ENCODE measurements at places on chromosomes 12 and 14. TPM values are rescaled to one million over a fixed set of nuclear protein-coding genes. Genes with fewer than 3 reads are reported as not detected.

Gene TAS2R31
- 3.7 TPM for total RNA-seq

Gene KRT81
- 0.28 TPM for total RNA-seq

DNA sequence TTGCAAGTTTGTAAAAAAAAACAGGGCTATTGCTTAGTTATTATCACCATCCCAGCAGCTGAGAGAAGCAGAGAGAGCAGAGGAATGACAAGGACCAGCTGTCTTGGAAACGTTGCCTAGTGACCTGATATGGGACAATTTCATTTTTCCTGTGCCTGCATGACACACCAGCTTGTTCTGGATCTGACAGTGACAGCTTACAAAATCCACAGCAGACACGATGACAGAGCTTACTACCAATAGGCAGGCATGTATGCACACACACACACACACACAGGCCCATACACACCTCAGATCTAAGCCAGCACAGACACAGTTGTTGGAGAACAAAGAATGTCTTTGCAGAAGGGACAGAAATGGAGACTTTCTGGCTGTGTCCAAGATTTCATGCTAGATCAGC lies 25.4 kb downstream of the HSPB8 start:
- no peaks in the 10 kb centered on the region for H3K4me1 ChIP-seq
- no peak overlapping the region for H3K4me3 ChIP-seq
- no peak overlapping the region for H3K27ac ChIP-seq
- H3K27me3 ChIP-seq = no peaks in the 10 kb centered on the region

DNA sequence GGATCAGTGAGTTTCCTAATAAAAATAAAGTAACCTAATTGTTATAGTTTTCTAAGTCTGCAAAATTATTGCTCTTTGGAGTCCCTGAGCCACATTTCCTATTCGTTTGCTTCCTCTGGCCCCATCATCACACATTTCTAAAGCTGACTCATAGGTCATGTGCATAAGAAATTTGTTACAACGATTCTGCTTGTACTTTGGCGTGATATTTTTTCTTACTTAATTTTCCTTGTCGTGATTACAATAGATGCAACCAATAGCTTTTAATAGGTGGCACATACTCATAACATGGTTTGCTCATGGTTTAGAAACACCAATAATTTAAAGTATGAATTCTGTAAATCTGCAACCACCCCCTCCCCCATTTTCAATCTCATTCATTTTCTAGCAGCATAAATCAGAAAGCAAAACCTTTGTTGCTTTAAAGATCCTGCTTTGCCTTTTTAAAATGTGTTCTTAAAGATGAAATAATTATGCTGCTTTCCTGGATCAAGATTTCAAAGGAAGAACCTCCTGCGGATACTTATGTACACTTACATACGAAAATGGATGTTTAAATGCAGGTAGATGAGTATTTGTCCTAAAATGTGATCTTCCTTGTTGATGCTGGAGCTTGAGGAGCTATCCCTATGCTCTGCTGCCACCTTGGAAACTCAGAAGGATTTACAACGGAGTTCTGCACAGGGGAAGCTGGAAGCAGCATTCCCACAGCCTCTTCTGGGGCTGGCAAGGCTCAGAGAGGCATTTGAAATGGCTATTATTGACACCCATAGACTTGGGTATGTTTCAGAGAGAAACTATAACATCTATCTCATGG lies 1.7 kb upstream of the FLRT2 start:
- H3K27me3 ChIP-seq = peaks cover 23% of the 10 kb centered on the region
- H3K27ac ChIP-seq = no peak overlapping the region
- H3K4me1 ChIP-seq = peaks cover 20% of the 10 kb centered on the region
- no peak for DNase-seq
- H3K36me3 ChIP-seq = no peaks in the 10 kb centered on the region

DNA sequence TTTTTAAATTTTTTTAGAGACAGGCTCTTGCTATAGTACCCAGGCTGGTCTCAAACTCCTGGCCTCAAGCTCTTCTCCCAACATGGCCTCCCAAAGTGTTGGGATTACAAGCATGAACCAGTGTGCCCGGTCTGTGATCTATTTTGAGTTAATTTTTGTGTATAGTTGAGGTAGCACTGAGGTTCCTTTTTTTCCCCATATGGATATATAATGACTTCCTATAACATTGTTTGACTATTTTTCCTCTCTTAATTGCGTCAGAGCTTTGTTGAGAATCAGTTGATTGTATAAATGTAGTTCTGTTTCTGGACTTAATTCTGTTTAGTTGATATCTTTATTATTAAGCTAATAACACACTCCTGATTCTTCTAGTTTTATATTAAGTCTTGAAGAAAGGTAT lies 8.6 kb upstream of the M6PR start:
- no peaks in the 10 kb centered on the region for H3K36me3 ChIP-seq
- H3K4me1 ChIP-seq = peaks cover 39% of the 10 kb centered on the region
- no peak overlapping the region for H3K27ac ChIP-seq
- DNase-seq = no peak
- no peaks in the 10 kb centered on the region for H3K27me3 ChIP-seq
- H3K4me3 ChIP-seq = no peak overlapping the region

- no peaks in the 10 kb centered on the region for H3K4me1 ChIP-seq
- no peaks in the 10 kb centered on the region for H3K36me3 ChIP-seq
- no peaks in the 10 kb centered on the region for H3K27me3 ChIP-seq
- H3K27ac ChIP-seq = no peak overlapping the region
- no peak for DNase-seq
Measured at GRCh38 chr14:52023518-52023917, 34.2 kb downstream of the RTRAF start.

- no peaks in the 10 kb centered on the region for H3K4me1 ChIP-seq
- no peak overlapping the region for H3K27ac ChIP-seq
- no peaks in the 10 kb centered on the region for H3K27me3 ChIP-seq
- peaks cover 87% of the 10 kb centered on the region for H3K36me3 ChIP-seq
Measured at GRCh38 chr12:71636704-71637115, 26.9 kb downstream of the ZFC3H1 start.

DNA sequence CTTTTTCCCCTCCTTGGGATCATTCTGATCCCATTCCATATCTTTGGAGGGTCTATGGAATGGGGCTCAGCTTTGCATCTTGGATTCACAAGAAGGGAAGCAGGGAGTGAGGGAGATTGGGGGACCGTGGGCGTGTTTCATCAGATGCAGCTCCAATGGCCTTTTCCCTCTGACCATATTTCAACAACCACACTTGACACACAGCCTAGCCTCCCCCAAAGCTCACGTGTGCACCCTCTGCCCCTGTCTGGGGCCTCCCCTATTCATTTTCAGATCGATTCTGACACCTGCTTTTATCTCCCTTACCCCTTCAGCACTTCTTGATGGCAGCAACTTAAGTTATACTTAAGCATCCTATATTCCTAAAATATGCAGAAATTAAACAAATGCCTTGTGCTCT lies 126.6 kb downstream of the CHST11 start:
- H3K36me3 ChIP-seq = no peaks in the 10 kb centered on the region
- no peak for DNase-seq
- H3K27me3 ChIP-seq = no peaks in the 10 kb centered on the region

DNA sequence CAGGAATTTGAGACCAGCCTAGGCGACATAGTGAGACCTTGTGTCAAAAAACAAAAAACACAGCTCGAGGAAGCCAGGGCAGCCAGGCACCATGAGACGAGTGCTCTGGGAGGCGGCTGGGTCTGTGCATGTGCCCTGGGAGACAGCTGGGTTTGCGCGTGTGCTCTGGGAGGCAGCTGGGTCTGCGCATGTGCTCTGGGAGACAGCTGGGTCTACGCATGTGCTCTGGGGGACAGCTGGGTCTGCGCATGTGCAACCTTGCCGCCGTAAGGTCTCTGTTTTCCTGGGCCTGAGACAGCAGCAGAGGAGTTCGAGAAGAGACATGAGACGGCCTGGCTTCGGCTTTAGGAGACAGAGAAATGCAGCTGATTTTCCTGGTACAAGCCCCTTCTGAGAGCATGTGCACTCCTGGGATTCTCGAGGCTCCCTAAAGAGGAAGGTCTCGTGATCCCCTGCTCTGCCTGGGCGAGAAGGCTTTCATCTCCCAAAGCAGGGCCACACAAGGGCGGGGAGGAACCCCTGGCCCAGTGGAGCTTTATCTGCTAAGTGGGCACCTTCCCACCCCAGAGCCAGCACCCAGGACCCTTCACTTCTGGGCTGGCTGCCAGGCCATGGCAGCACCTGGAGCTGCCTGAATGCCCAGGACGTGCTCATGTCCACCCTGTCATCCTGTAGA lies 3.5 kb upstream of the BDKRB1 start:
- H3K27ac ChIP-seq = no peak overlapping the region
- H3K36me3 ChIP-seq = no peaks in the 10 kb centered on the region
- H3K27me3 ChIP-seq = peaks cover 6% of the 10 kb centered on the region
- no peak for DNase-seq
- no peaks in the 10 kb centered on the region for H3K4me1 ChIP-seq
- no peak overlapping the region for H3K4me3 ChIP-seq

- no peak overlapping the region for H3K27ac ChIP-seq
- no peaks in the 10 kb centered on the region for H3K27me3 ChIP-seq
- no peak overlapping the region for H3K4me3 ChIP-seq
- H3K4me1 ChIP-seq = no peaks in the 10 kb centered on the region
Measured at GRCh38 chr12:118068445-118068844, 7.5 kb upstream of the WSB2 start.

DNA sequence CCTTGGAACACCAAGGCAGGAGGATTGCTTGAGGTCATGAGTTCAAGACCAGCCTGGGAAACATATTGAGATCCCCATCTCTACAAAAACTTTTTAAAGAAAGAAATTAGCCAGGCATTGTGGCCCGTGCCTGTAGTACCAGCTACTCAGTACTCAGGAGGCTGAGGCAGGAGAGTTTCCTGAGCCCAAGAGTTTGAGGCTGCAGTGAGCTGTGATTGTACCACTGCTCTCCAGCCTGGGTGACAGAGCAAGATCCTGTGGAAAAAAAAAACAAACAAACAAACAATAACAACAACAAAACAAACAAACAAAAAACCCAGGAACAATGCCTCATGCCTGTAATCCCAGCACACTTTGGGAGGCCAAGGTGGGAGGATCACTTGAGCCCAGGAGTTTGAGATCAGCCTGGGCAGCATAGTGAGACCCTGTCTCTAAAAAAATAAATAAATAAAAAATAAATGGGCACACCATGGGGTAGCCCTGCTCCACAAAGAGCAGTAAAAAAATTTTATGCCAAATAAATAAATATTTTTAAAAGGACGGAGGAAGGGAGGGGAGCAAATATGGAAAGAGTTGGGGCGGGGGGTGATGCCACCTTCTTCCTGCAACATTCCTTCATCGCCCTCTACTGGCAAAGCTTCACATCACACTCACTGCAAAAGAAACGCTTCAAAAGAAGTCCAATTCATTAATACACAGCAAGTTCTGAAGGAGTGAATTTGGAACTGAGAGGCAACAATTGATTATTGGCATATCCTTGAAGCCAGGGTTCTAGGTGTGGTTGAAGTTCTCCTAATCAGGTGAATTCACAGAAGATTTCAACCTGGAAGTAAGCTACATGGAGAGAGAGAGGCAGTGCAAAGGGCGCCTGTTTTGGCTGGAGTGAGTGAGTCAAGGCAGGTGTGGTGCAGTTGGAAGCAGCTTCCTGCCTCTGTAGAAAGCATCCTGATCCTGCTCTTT lies 8.8 kb upstream of the GNPTAB start:
- no peak overlapping the region for H3K27ac ChIP-seq
- peak; percentile 56 for DNase-seq
- H3K4me3 ChIP-seq = no peak overlapping the region
- peaks cover 14% of the 10 kb centered on the region for H3K4me1 ChIP-seq
- no peaks in the 10 kb centered on the region for H3K36me3 ChIP-seq

DNA sequence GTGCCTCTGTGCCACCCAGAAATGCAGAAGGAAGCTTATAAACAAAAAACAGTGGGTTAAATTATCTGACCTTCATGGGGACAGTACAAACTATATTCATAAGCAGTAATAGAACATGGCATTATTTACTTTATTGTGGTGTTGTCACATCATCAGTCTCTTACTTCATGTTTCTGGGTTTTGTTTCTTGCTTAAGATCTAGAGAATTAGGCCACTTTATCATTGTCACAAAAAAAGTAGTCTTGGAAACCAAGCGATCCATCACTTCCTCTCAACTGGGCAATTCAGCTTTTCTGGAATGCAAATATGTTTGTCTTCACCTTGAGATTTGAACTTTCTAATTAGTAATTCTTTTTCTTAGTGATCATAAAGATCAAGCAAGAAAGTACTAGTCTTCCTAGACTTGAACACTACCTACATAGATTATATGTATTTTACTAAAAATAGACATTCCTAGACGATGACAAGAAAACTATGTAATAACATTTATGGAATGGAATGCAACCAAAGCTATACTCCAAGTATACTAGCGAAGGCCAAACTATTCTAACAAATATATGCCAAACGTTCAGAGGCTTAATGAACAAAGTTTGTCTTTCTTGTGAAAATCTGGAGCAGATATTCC lies 363.4 kb downstream of the DAD1 start:
- H3K27me3 ChIP-seq = peaks cover 5% of the 10 kb centered on the region
- DNase-seq = no peak
- no peaks in the 10 kb centered on the region for H3K36me3 ChIP-seq

GRCh38 chr12:88334271-88334670 lies 192.2 kb downstream of the TMTC3 start:
- no peaks in the 10 kb centered on the region for H3K4me1 ChIP-seq
- H3K27me3 ChIP-seq = no peaks in the 10 kb centered on the region
- DNase-seq = no peak
- H3K27ac ChIP-seq = no peak overlapping the region

GRCh38 chr12:63238892-63239291 lies 87.9 kb upstream of the AVPR1A start:
- no peaks in the 10 kb centered on the region for H3K27me3 ChIP-seq
- no peak overlapping the region for H3K4me3 ChIP-seq
- no peaks in the 10 kb centered on the region for H3K36me3 ChIP-seq
- H3K4me1 ChIP-seq = no peaks in the 10 kb centered on the region
- no peak overlapping the region for H3K27ac ChIP-seq

DNA sequence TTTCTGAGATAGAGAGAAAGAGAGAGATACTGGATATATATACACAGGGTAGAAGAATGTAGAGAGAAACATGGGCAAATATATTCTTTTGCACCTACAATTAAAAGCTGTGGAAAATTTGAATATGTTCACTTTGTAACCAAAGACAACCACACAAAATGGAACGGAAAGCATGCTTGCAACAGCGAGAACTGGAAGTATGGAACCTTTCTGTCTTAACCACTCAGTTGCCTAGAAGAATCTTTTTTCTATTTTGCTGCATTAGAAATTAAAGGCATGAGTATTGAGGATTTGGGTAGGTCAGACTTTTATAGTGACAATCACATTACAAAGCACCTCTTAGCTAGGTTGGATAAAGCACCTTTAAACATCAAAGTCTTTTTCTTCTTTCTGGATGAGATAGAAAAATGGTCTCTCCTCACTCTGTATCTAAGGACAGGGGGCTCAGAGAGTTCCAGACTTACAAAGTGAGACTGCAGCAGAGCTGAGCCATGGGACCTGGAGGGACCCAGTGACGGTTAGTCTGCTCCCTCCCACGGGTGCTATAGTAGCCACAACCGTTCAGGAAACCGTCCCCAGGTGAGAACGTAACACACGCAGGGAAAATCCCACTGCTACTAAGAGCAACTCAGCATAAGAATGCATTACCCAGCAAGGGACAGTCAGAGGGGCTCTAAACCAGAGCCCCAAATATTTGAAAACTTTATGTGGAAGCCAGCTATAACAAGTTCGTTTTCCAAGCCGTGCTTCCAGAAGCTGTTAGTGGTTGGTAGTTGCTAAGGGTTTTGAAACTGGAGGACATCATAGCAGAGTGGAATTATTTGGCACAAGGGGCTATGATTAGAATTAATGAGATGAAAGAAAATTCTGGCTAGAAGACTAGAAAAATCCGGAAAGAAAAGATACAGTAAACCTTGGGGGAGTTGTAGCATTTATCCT lies 97.1 kb downstream of the DAD1 start:
- peak overlapping the region; percentile 2 for H3K4me3 ChIP-seq
- H3K4me1 ChIP-seq = peaks cover 66% of the 10 kb centered on the region
- H3K27me3 ChIP-seq = no peaks in the 10 kb centered on the region
- peak; percentile 47 for DNase-seq

GRCh38 chr12:11838403-11838802 lies 188.9 kb downstream of the ETV6 start:
- peaks cover 21% of the 10 kb centered on the region for H3K36me3 ChIP-seq
- DNase-seq = no peak
- H3K27ac ChIP-seq = no peak overlapping the region
- H3K4me3 ChIP-seq = no peak overlapping the region
- H3K4me1 ChIP-seq = peaks cover 16% of the 10 kb centered on the region
